NCI-H446 treated with DMSO at 0.1 percent for 48 hours (cell line): ENCODE measurements at places on chromosomes 1 and 21.

- no peak for DNase-seq
Measured at GRCh38 chr21:45865106-45865835, 116.3 kb upstream of the COL6A1 start.

DNA sequence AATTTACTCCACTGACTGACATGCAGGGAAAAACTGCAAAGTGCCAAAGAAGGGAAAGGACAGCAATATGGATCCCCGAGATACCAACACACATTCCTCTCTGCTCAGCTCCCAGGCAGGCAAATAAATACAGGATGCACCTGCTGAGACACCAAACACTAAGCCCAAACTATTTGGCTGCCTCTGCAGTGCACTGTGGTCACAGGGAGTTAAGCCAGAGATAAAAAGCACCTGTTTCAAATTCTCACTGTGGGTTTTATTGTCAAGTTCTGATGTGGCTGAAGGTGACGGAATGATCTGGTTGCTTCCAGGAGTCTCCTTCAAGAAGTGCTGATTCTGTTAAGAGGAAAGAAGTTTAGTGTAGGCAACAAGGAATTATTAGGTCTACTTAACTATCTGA lies 17.7 kb downstream of the TEX38 start:
- DNase-seq = no peak

DNA sequence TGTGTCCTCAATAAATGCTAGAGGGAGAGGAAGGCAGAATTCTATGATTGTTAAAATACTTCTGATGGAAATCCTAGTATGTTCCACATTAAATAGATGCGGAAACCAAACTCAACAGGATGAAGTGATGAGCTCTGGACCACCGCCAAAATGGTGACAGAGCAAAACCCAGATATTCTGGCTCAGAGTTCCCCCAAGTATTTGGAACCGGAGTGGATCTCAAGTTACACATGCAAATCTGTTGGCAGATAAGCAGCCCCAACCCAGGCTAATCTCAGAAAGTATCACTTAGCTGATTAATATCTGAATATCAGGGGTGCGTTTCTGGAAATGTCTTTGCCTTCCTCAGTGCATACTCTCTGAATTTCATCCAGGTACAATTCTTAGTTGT lies 17.4 kb upstream of the GRHL3 start:
- no peak for DNase-seq

DNA sequence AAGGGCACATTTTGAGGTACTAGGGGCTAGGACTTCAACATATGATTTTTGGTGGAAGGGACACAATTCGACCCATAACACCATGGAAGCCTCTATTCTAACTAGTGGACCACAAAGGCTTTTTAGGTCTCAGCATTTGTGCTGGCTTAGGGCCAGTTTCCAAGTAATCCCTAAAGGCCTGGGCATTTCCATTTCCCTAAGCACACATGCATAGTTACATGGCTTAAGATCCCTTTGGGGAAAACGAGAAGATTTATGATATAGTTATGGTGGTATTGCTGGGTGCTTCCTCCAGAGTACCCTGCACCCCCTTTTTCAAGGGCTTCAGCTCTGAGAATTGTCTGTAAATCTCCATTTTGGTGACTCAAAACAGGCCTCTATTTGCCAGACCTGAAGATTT lies 28.2 kb upstream of the TMEM54 start:
- no peak for DNase-seq

DNA sequence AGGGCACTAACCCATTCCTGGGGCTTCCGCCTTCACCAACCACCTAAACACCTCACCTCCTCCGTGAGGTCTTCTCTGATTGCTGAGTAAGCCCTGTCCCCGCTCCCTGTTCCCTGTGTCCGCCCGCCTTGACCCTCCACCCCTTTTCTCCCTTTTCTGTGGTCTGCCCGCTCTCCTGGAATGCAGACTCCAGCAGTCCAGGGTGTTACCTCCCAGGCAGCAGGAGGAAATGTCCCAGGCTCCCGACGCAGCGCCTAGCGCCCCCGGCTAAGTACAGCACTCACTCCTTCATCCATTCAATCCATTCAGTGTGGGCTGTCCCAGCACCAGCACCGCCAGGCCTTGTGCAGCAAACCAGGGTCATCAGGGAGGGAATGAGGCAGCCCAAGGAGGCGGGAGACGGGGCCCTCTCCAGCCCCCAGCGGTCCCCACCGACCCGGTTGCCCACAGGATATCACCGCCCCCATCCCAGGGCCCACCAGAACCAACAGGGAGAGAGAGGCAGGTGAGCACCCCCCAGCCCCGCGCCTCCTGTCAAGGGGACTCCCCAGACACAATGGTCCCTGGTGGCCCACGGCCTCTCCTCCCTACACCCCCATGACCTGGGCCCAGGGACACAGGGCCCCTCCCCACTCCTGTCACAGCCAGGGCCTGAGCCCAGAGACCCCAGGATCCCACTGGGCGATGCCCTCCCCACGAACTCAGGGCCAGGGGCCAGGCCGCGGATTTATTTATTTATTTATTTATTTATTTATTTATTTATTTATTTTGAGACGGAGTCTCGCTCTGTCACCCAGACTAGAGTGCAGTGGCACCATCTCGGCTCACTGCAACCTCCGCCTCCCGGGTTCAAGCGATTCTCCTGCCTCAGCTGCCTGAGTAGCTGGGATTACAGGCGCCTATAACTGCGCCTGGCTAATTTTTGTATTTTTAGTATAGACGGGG lies 10.2 kb downstream of the TNFRSF14 start:
- DNase-seq = no peak

- no peak for DNase-seq
Measured at GRCh38 chr1:238681451-238681850, 704.9 kb upstream of the CHRM3 start.
